ENCODE measurements at places on chromosomes 3 and 15.

DNA sequence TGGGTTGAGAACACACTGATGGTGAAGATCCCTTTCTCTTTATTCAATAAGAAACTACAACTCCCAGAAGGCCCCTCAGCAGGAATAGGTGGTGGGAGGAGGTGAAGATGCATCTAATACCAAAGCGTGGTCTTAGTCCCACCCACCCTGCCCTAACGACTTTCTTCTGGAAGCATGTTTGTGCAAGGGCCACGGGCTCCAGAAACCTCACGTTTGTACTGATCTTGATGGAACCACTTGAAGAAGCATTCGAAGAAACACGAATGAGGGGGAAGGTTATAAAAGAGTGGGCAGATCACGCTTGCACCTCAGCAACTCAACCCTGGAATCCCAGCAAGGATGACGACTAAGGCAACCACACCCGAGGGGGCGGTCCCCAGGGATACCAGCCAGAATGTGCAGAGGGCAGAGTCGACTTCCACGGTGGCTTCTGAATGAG, 10.6 kb upstream of the SLC25A36 start:
- DNase-seq: no peak

- no peak for DNase-seq
Measured at GRCh38 chr3:127000119-127000518, 17.2 kb downstream of the PLXNA1 start.

DNA sequence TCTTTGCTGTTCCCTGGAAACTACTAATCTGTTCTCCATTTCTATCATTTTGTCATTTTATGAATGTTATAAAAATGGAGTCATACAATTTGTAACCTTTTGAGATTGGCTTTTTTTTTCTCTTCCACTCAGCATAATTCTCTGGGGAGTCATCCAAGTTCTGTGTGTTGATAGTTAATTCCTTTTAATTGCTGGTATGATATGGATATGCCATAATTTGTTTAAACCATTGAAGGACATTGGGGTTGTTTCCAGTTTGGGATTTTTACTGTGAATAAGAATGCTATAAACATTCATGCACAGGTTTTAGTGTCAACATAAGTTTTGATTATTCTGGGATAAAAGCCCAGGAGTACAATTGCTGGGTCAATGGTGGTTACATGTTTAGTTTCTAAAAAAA, 279.4 kb downstream of the WNT5A start:
- DNase-seq: no peak

- no peak for DNase-seq
Measured at GRCh38 chr3:13556917-13557316, 8.0 kb downstream of the FBLN2 start.

GRCh38 chr15:43913941-43914340, 87.1 kb downstream of the WDR76 start:
- no peak for DNase-seq

All from HEK293T (cell line).